Urinary bladder (tissue), 4 donors: ENCODE measurements at places on chromosomes 3 and 15. TPM values are rescaled to one million over a fixed set of nuclear protein-coding genes. Genes with fewer than 3 reads are reported as not detected.

Gene UACA
- total RNA-seq, result 195 TPM

Gene PFN2
- 159 TPM for total RNA-seq

Gene HRG
- total RNA-seq, result not detected

Gene GORASP1
- total RNA-seq, result 28.2 TPM

Gene FRMD5
- 2.9 TPM for total RNA-seq

Gene GOLGA8M
- total RNA-seq, result 2.1 TPM

Gene PRSS50
- total RNA-seq, result 0.26 TPM

Gene CHRM5
- total RNA-seq, result 0.48 TPM

- DNase-seq, result no peak
These were observed 108.8 kb downstream of the EPHB1 start for GRCh38 chr3:134903837-134904236.

- DNase-seq, result no peak
These were observed 188.5 kb downstream of the GHSR start for GRCh38 chr3:172259726-172260248.

DNA sequence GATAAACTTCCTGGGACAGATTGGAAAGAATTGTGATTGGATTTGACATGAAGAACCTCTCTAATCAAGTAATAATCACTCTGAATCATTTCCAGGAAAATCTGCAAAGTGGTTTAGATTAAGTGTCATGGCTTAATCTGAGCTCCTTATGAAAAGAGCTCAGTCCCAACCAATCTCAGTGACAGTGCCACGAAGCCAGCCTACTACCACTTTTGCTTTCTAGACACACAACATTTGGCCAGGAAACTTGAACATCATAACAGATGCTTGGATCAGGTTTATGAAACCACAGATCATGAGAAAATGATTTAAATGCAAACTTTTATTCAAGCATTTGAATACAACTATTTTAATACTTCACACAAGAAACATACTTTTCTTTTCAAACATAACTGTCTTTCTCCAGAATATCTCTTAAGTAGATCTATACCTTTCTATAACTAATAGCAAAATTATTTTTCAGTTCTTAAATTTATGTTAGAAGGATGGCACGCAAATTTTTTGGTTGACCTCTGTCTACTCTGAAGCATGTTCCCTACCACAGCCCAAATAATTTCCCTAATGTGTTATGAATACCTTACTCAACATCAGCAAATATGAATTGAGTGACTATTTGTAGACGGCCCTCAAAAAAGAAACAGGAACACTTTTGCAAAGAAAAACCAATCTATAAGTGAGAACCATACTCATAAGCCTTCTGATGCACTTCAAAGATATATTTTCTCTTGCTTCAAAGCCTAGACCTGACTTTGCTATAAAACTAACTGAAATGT, 495.0 kb upstream of the ZNF385D start:
- no peak for DNase-seq

GRCh38 chr3:69426967-69427304, 41.0 kb upstream of the FRMD4B start:
- DNase-seq, result no peak

DNA sequence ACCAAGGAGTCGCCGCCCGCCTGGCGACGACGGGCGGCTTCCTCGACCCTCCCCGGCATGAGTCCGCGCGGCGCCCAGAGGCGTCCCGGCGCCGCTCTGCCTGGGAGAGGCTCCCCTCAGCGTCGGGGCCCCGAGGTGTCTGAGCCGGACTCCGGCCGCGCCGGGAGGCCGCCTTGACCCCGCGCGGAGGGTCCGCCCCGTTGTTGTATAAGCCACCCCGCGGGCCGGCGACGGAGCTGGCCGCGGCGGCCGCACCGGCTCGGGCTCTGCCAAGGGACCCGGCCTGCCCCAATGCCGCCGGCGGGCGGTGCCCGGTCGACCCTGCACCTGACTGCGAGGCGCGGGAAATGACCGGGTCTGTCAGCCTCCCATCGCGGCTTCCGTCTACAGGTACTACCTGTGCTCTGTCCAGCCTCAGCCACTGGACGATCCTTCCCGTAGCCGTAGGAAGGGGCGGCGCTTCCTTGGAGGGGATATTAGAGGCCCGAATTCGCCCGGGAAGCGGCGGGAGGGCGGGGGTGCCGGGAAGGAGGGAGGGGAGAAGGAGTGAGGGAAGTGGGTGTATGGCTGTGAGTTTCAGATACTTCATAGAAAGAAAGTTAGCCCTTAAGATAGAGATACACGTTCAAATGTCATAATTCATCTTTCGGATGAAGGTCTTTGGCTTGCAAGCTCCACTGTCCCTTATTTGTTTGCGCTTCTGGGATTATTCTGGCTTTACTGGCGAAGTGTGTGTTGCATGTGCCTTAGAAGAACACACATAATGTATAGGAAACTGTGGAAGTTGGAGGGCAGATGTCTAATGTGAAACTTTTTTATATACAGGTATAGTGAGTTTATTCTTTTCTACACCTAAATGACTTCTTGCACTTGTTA, 620 bp downstream of the ABHD5 start:
- no peak for DNase-seq

GRCh38 chr3:79726786-79727185, 41.0 kb downstream of the ROBO1 start:
- DNase-seq, result no peak

DNA sequence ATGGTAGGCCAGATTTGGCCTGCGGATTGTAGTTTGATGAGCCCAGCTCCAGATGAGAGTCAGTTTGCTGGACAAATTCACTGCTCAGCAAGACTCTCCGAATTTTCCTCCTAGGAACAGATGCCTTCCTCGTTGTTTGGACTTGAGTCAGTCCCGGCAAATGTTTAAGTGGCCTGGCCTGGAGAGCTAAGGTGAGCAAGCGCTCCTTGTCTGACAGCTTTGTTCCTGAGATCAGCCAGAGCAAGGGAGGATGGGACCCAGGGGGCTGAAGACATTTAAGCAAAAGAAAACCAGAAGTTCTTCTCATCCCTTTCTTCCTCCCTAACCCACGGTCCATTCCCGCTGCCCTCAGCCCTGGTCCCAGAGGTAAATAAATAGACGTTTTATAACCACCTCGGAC, 40.3 kb downstream of the POLR2M start:
- no peak for DNase-seq

GRCh38 chr3:192645437-192645836, 81.9 kb downstream of the FGF12 start:
- DNase-seq, result no peak

DNA sequence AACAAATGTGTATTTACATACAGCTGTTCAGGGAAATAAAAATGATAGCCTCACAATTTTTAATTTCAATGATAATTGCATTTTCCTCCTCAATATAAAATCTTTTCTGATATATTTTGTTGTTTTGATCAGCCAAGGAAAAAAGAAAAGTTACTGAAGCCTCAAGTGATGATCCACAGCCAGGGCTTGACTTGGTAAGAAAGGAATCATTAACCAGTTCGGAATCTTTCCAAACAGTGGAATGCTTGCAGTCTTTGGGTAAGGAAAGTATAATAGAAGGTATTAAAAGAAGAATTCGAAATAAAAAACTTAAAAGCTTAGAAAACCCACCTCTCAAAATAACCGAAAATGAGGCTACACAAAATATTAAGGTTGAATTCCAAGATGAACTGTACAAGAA, 1.0 kb downstream of the TOPAZ1 start:
- no peak for DNase-seq
